ENCODE measurements at places on chromosomes 2 and 18. TPM values are rescaled to one million over a fixed set of nuclear protein-coding genes. Genes with fewer than 3 reads are reported as not detected.

The CPSF3 gene
- total RNA-seq = 52.0 TPM

The BMP10 gene
- total RNA-seq = not detected

The DARS1 gene
- total RNA-seq = 54.3 TPM

- H3K36me3 ChIP-seq = no peaks in the 10 kb centered on the region
- no peaks in the 10 kb centered on the region for H3K4me1 ChIP-seq
- no peaks in the 10 kb centered on the region for H3K27me3 ChIP-seq
- no peak overlapping the region for H3K27ac ChIP-seq
- H3K4me3 ChIP-seq = no peak overlapping the region
Observed at GRCh38 chr2:19321946-19322345, 36.5 kb downstream of the OSR1 start.

DNA sequence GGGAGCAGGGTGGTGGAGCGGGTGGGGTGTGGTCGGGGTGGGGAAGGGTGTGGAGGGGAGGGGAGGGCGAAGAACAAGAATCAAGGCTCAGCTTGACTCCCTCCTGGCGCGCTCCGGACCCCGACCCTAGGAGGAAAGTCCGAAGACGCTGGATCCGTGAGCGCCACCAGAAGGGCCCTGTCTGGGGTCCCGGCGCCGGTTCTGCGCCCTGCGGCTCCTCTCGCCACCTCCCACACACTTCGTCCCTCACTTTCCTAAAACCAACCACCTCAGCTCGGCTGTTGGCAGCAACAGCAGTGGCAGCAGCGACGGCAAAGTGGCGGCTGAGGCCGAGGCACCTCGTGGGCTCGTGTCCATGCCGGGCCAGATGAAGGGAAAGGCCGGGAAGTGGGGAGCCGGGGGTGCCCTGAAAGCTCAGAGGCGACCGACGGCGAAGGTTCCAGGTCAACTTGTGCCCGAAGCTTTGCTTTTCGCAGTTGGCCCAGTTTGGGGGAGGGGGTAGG lies 2.1 kb downstream of the KLHL14 start:
- no peaks in the 10 kb centered on the region for H3K36me3 ChIP-seq
- no peak for DNase-seq
- H3K27ac ChIP-seq = no peak overlapping the region
- no peaks in the 10 kb centered on the region for H3K4me1 ChIP-seq
- no peaks in the 10 kb centered on the region for H3K27me3 ChIP-seq

DNA sequence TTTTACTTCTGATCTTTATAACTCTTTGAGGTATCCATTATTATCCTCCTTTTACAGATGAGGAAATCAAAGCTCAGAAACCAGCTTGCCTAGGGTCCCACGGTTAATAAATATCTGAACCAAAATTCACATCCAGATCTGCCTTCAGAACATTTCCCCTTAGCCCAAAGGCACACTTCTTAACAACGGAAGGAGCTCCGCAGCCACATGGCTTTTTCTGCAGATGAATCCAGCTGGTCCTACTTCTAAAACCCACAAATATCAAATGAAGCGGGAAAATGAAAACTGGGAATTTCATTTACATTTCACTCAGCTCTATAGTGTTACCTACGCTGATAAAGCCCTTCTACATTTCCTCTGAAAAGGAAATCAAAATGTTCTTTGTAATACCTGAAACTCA lies 357.0 kb upstream of the ID2 start:
- no peak overlapping the region for H3K4me3 ChIP-seq
- H3K27me3 ChIP-seq = peaks cover 70% of the 10 kb centered on the region
- no peak overlapping the region for H3K27ac ChIP-seq
- DNase-seq = no peak

DNA sequence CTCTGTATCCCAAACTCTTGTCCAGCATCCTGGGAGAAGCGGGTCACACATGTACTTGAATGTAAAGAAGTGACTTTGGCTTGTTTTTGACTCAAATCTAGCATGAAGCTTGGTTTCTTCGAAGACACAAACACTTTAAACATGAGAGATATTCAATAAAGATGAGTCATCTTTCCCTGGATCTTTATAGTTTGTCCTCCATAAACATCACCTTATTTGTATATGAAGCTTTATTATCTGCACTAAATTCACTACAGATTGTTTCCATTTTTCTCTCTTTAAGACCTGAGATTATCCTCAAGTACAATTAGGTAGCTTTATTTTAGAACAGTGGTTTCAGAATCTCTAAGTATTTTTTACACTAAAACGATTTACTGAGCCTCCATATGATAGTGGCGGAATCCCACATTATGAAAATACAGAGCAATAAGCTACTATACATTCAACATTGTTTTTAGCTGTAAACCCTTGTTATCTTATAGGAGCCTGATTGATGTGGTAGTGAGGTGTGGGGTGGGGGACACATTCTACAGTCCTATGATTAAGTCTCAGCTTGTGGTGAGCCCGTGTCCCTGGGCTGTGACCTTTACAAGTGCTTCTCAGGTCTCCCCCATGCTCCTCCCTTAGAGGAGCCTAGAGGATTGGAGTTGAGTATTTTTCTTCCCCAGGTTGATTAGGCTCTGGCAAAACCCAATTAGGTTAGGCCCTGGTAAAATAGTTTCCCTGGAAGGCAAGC lies 79.6 kb upstream of the RAPGEF4 start:
- H3K36me3 ChIP-seq = no peaks in the 10 kb centered on the region
- H3K4me1 ChIP-seq = no peaks in the 10 kb centered on the region
- no peak overlapping the region for H3K4me3 ChIP-seq
- H3K27me3 ChIP-seq = no peaks in the 10 kb centered on the region
- DNase-seq = no peak
- H3K27ac ChIP-seq = no peak overlapping the region

DNA sequence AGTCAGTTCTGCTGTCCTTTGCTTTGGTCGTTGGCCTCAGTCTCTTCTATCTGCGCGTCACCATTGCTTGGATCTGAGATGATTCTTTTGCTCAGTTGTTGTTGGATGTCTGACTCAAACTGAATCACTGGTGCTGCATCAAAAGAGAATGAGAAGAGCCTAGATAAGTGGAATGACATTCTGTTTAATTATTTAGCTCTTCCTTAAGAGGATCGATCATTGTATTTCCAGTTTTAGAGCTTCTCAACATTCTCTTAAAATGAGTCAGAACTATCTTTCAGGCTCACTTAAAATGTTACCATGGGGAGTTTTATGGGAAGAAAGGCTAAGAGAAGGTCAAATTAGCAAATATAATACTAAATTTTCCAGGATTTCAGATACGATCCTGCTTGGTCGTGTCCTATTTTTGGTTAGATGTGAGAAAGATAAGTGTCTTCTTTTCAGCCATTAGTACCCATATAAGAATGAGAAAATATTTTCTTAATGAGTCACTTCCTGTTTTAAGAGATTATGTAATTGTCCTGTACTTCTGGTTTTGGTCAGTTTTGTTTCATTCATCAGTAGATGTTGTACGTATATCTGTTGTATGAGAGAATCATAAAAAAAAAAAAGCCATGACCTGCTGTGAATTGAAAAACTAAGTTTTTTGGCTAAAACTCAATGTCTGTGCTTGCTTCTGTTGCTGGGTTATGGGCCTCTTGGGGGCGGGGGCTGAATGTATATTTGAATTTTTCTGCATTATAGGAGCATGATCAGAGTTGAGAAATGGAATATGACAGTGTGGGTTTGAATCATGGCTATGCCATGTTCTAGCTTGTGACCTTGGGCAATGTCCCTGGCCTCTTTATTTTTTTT lies 31.6 kb upstream of the CASP10 start:
- peak; percentile 87 for DNase-seq
- H3K4me1 ChIP-seq = peaks cover 46% of the 10 kb centered on the region
- H3K4me3 ChIP-seq = peak overlapping the region; percentile 23
